ENCODE measurements at places on chromosomes 6 and 20.

GRCh38 chr6:15423286-15423993 is 177.6 kb downstream of the JARID2 start:
- DNase-seq, result no peak

- no peak for DNase-seq
These were observed 109.6 kb upstream of the CARMIL1 start for GRCh38 chr6:25169553-25169952.

- DNase-seq, result no peak
These were observed 13.2 kb upstream of the TBC1D32 start for GRCh38 chr6:121347484-121347883.

DNA sequence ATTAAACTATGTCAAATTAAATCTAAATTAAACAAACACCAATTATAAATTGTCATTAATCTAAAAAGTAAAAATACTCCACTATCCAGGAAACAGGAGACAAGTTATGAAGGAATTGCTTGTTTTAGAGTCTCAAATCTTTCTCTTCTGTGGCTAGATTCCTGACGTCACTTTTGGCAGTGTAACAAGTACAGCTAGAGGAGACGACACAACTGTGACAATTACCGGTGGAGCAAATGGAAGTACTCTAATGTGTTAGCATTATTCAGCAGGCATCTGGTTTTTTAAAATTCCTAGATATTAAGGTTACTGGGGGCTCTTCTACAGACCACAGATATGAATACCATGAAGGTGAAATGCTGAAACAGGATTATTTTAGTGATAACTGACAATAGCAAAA is 1042.7 kb downstream of the EPHA7 start:
- DNase-seq, result no peak

DNA sequence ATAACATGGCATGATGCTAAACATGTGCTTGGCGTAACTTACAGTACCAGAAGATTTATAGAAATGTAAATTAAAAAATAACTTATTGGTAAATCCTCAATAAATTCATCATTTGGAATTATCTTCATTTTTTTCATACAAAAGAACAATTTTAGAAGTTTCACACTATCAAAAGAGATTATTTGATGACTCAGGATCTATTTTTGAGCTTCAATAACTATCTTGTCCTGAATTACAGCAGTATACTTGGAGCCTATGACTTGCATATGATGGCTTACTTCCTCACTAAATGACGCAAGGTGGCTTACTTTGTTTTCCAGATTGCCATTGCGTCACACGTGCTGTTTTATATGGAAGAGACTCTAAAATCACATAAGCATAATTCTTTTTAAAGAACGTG is 49.2 kb downstream of the KHDRBS2 start:
- no peak for DNase-seq

- DNase-seq, result no peak
These were observed 623.1 kb downstream of the PHF3 start for GRCh38 chr6:64258752-64259151.

GRCh38 chr6:11129908-11130565 is 18.5 kb upstream of the ERVFRD-1 start:
- DNase-seq, result no peak

DNA sequence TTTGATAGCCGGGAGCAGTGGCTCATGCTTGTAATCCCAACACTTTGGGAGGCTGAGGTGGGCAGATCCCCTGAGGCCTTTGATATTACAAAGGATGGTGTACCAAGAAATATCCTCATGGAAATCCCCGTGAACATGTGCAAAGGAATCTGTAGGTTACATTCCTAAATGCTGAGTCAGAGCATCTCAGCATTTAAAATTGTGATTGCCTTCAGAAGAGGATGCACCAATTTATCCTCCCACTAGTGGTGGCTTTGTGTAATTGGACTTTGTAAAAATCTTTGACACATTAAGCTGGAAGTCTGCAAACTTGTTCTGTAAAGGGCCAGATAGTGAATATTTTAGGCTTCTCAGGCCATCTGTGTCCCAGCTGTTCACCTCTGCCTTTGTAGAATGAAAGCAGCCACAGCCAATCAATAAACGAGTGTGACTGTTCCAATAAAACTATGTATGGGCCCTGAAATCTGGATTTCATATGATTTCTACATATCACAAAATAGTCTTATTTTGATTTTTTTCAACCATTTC is 11.8 kb downstream of the TMEM14B start:
- no peak for DNase-seq

DNA sequence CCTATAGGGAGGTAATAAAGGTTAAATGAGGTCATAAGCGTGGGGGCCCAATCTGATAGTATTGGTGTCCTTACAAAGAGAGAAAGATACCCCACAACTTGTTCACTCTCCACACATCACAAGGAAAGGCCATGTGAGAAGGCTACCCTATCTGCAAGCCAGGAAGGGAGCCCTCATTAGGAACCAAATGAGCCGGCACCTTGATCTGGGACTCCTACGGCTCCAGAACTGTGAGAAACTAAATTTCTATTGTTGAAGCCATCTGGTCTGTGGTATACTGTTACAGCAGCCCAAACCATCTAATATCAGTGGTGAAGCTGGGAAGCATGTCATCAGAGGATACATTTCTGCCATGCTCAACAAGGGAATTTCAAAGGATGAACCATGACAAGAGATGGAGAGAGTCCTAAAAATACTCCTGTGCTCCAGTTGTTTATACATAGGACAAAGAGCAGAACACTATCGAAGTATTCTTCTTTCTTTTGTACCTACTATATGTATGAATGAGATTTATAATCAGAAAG is 10.4 kb downstream of the COX7A2 start:
- DNase-seq, result no peak

DNA sequence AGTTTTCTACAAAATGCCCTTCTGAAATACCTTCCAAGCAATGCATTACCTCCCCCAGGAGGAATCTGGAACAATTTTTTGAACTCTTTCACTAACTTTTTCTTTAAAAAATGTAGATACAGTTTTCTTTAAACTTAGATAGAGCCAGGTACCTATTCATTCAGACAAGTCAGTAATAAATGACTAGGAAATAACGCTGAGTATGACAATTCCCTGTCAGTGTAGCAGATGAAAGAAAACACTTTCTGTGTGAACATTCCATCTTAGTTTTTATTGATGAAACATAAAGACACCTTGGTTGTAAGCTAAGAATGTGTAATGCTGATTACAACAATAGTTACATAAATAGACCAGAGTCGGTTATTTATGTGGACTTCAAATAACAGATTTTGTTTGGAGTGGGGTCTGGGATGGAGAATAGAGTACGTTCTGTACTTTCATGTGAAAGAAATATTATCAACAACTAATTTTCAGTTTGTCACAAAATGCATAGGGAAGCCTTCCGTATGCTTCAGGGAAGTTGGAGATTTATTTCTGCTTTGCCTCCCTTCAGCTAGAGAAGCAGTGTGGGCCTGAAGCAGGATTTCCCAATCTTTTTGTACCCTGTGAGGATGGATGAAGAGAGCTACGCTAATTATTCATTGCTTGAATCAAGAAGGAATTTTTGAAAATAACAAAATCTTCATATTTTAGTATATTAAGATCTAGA is 19.2 kb upstream of the QKI start:
- no peak for DNase-seq

DNA sequence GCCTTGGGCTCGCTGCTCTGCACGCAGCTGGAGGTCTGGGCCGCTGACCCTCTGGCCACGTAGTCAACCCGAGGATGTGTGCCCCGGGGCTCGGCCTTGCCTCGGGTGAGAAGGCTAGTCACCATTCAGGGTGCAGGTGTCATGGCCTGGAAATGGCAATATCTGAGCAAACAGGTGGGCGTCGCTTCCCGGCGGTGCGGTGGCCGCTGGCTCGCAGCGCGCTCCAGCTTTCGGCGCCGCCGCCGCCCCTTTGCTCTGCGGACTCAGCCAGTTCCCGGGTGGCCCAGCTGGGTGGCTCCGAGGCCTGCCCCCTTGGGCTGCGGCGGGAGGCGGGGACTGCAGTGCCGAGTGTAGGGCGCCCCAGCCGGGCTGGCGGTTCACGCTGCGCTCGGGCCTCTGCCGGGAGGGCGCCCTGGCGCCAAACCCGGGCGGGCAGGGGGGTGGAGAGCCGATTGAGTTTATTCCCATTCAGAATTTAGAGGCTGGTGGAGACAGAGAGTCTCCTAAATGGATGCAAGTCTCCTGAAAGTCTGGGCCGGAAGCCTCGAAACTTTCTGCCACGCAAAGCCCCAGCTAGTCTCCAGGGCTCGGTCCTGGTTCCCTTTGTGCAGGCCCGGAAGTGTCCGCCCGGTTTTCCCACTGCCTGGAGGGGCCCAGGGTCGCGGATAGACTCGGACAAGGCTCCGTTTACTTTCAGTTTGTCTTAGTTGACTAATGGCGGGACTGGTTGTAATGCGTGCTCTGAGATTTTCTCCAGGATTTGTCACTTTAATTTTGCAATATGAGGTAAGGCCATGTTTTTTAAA is 11.3 kb upstream of the TFAP2A start:
- no peak for DNase-seq

DNA sequence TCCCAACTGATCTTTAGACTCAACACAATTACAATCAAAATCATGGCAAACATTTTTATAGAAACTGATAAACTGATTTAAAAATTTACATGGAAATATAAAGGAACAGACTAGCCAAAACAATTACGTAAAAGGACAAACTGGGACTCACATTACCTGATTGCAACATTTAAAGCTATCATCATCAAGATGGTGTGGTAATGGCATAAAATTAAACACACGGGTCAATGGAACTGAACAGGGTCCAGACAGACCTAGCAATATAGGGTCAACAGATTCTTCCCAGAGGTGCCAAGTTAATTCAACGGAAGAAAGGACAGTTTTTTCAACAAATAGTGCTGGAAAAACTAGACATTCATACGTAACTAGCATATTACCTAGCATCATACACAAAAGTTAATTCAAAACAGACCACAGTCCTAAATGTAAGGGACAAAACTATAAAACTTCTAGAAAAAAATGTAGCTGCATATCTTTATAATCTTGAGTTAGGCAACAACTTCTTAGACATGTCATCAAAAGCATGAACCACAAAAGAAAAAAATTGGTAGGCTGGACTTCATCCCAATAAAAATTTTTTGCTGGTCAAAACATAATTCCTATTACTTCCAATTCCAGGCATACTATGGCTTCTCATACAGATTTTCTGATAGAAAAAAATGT is 147.4 kb upstream of the BEND6 start:
- no peak for DNase-seq

DNA sequence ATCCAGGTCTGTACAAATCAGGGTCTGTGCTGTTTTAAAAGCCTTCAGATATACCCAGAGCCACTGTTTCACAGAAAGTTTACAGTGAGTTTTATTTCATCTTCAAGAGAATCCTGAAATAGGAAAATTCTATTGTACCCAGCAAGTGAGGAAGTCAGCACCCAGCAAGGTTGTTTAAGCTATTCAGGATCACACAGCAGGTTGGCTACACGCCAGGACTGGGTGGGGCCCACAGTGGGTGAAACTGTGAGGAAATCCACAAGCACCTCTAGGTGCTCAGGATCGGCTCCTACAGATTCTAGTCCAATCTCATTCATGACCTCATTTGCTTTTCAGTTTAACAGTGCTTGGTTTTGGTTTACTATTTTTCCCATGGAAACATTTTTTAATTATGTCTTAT is 128.9 kb downstream of the SYNDIG1 start:
- no peak for DNase-seq

- DNase-seq, result peak; percentile 23
These were observed 725 bp upstream of the ISM1 start for GRCh38 chr20:13220194-13220903.

GRCh38 chr20:60984666-60985065 is 267.4 kb upstream of the CDH4 start:
- peak; percentile 69 for DNase-seq

DNA sequence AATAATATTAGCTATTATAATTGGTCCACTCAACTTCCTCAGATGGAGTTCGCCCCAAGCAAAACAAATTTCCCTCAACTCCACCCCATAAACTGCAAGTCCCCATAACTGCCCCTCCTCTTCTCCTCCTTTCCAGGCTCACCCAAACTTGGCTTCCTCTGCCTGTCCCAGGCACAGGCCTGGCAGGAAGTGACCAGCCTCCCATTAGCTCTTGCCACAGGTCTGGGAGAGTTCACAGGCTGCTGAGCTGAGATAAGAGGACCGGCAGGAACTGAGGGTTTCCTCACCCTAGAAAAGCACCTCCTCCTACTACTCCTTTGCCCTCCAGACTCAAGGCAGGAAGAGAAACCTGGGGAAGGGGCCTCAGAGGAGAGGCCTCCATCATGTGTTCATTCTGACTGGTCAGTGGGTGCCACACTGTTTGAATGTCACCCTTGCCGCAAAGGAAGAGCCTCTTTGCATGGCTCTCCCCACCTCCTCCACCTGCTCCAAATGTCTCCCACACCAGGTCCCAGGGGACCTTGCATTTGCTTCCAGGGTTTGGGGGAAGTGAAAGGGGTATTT is 24.5 kb upstream of the SMIM29 start:
- DNase-seq, result no peak

- no peak for DNase-seq
These were observed 5.5 kb upstream of the JAG1 start for GRCh38 chr20:10679269-10679668.

DNA sequence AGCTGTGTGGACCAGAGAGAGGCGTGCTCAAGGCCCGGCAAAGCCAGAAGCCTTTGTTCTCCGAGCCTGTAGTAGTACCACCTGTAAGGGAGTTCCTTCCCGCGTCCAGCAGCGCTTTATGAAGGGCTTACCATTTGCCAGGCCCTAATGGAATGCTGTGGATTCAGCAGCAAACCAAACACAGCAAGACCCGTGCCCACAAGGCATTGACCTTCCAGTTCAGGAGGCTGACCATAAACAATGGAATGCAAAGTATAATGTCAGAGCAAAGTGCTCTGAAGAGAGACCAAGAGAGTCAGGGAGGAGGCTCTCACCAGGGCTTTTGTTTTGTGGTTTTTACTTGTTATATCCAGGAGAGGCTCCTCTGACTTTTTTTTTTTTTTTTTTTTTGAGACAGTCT is 209.8 kb downstream of the ZMYND8 start:
- no peak for DNase-seq

- DNase-seq, result peak; percentile 48
These were observed 654 bp downstream of the WASF1 start for GRCh38 chr6:110178626-110179405.

DNA sequence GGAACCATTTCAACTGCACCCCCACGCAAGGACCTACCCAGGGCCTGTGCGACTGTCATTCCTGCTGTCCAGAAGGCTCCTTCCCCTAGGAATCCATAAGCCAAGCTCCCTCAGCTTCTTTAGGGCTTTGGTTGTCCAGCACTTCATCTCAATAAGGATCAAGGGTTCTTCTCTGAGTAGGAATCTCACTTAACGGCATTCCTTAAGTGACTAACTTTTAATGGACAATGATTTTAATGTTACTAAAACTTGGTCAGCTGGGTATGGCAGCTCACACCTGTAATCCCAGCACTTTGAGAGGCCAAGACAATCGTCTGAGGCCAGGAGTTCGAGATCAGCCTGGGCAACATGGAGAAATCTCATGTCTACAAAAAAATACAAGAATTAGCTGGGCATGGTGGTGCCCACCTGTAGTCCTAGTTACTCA is 13.4 kb downstream of the UBE2V1 start:
- no peak for DNase-seq

DNA sequence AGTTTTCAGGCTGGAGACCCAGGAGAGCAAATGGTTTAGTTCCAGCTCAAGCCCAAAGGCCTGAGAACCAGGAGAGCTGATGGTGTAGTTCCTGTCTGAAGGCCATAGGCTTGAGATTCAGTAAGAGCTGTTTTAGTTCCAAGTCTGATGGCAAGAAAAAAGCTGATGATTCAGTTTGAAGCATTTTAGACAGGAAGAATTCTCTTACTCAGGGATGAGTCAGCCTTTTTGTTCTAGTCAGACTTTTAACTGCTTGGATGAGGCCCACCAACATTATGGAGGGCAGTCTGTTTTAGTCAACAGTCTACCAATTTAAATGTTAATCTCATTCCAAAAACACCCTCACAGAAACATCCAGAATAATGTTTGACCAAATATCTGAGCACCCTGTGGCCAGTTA is 2.5 kb downstream of the ZSCAN26 start:
- DNase-seq, result no peak

Measured in NCI-H1092 (cell line).